Activated CD4-positive, alpha-beta T cell treated with anti-CD3 and anti-CD28 coated beads for 24 hours (primary cell): ENCODE measurements at places on chromosomes 3 and 15.

DNA sequence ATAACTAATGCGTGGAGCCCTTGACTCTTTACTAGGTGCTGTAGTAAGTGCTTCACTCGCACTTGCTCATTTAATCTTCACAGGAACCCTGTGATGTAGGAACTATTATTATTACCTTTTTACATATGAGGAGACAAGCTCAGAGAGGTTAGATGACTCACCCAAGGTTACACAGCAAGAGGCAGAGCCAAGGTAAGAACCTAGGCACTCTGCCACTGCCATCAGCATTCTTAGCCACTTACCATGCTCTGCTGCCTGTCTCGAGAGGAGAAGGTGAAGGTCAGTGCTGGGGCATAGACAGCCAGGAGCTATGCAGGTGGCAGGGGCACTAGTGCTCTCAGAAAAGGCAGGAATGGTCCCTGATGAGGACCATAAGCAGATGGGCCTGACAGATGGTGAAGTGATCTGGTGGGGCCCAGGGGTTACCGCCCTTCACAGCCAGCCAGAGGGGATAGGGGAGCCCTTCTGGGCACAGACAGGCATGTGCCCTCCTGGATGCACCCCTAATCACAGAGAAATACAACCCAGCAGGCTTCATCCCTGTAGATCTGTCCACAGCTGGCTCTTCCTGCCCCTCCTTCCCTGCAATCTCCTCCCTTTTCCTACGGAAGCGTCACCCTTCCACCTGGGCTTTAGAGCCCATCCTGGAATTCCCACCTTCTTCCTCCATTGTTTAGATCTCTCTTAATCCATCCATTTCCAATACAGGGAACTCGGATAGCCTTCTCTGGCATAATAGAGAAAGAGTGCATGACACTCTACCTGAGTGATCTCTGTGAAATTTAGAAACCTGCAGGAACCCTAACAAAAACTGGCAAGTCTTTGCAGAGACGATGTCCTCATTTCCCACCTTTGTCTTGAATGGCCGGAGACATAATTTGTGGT lies 26.9 kb downstream of the ABTB1 start:
- no peak for DNase-seq

GRCh38 chr15:61173899-61174689 lies 55.0 kb downstream of the RORA start:
- DNase-seq: no peak

- DNase-seq: peak; percentile 3
Measured at GRCh38 chr3:186025161-186025560, 83.7 kb downstream of the ETV5 start.

GRCh38 chr3:184927796-184928315 lies 115.9 kb downstream of the VPS8 start:
- DNase-seq: no peak

DNA sequence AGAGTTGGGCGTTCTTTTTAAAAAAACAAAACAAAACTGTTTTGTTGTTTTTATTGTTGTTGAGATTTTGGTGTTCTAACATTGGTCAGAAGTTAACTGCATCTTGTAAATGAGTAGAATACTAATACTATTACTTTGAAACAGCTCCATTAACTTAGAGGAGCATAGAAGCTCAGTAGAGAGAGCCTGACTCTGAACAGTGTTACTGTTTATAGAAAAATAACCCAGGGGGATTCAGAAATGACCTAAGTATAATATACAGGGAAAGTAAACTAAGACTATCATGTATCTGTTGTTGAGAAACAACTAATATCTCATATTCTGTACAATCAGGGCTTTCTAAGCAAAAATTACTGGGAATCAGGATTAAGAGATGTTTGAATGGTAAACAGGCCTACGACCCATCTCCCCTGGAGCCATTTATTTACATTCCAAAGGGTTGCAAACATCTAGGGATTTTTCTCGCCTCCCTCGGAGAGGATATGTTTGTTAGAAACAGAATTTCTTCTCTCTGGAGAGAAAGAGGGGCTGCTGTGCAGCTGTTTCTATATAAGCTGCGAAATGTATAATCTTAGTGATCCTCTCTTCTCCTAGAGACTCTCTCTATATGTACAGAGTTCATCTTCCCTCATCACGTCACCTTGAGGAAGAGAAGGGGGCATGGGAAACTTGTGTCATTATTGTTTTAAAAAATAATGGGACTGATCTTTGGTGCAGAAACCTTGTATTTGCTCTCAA lies 827.5 kb upstream of the DPPA4 start:
- DNase-seq: no peak
